ENCODE measurements at places on chromosomes 6 and 20.

DNA sequence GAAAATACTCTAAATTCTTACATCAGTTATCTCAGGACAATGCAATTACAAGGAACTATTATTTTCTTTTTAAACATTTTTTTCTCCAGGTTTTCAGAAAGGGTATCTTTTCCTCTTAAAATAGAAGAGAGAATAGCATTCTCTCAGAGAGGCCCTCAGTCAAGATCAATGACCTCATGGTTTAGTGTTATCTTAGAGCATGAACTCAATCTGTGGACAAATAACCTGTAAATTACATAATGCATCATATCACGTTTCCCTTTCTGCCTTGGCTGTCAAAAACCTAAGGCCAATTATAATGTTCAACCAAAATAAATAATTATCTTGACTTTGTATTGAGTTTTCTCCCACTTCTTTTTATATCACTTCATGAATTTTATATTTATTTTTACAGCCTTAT lies 202.2 kb downstream of the SLC24A3 start:
- no peak for DNase-seq

DNA sequence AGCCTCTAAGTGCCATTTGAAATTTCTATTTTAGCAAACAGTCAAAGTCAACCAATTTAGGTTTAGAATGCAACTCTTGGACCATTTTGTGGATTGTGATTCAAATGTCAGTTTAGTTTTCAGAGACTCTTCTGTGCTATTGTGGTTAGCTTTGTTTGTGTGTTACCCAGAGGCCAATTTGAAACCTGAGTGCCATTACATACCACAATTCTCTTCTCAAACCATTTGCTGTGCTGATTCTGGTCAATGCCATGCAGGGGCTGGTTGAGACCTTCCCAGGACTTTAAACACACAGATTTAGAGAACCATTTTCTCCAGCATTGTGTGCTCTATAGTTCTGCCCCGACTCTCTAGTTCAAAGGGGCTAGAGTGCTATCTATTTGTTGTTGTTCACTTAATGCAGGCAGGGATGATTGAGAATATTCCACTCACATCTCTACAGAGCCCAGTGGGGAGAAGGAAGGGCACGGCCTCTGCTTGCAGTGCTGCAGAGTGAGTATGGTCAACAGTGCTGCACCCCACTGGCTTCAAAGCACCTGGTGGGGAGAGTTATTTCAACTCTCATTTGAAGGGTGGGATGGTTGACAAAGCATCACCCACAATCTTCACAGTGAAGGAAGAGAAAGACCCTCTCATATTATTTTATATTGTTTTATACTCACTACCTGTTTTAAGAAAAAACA lies 738.2 kb downstream of the COL12A1 start:
- no peak for DNase-seq

GRCh38 chr6:33183071-33183683 lies 9.1 kb downstream of the COL11A2 start:
- DNase-seq = no peak

- no peak for DNase-seq
Observed at GRCh38 chr20:1706079-1706478, 48.5 kb upstream of the SIRPG start.

DNA sequence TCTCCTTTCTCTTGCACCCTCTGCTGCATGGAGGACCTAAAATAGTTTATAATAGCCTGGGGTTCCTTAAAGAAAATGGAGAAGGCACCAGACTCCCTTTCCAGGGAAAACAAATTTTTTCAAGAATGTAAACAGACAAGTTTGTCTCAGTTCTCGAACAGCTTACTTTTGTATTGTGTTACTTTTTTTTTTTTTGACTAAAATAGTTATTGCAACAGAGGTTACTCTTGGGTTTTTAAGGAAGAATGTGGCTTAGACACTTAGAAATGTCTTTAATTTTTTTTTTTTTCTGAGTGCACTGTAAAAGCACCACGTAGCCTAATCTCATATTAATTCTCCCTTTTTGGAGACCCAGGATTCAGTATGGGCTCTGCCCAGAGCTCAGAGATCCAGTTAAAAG lies 148.7 kb upstream of the CARMIL1 start:
- DNase-seq = no peak

GRCh38 chr6:121499666-121500065 lies 64.2 kb downstream of the GJA1 start:
- no peak for DNase-seq

DNA sequence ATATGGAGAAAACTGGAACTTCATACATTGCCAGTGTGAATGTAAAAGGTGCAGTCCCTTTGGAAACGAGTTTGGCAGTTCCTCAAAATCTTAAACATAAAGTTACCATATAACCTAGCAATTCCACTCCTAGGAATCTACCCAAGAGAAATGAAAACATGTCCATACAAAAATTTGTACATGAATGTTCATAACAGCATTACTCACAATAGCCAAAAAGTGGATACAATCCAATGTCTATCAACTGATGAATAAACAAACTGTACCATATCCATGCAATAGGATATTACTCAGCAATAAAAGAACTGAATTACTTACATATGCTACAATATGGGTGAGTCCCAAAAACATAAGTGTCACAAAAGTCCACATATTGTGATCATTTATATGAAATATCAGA lies 48.7 kb upstream of the ERVFRD-1 start:
- no peak for DNase-seq

GRCh38 chr20:1499528-1500420 lies 8.6 kb upstream of the SIRPB2 start:
- DNase-seq = no peak

DNA sequence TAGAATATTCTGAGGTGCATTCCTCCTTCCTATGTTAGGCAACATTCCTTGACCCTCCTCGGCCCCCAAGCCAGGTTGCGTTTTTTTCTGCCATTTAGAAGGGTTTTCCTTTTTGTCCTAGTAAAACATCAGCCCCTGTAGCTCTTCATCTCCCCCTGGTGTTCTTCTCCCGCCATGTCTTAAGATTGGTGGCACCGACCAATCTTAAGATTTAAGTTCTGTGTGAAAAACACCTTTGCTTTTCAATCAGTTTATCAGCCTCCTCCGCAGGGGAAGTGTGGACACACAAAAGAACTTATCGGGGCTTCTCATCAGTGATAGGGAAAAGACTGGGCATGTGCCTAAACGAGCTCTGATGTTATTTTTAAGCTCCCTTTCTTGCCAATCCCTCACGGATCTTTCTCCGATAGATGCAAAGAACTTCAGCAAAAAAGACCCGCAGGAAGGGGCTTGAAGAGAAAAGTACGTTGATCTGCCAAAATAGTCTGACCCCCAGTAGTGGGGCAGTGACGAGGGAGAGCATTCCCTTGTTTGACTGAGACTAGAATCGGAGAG lies 719 bp upstream of the EDN1 start:
- no peak for DNase-seq

GRCh38 chr20:33159713-33160112 lies 8.2 kb upstream of the BPIFA2 start:
- DNase-seq = no peak

DNA sequence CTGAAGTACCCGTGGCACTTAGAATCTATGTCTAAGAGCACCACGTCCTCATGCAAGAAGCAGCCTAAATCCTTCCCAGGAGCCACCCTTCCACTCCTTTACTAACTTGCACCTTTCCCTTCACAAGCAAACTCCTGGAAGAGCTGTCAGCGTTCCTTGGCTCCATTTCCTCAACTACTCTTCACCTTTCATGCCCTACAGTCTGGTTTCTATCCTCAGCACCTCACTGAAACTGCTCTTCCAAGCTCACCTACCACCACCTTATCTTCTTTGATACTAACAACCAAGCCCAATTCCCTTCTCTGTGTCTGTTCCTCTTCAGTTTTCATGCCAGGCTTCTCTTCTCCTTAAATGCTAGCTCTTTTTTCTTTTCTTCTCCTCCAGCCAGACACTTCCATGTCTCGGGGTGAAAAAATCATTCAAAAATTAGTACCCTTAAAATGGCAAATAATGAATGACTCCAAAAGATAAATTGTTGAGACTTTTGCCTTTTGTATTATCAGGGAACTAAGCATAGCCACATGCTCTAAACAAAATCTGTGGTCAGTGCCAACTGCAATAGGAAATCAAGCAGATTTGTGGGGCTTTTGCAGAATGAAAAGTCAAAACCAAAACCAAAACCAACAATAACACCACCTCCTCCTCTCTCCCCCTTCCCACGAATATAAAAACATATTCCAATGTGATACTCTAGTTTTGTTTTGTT lies 149.6 kb upstream of the KCNK16 start:
- no peak for DNase-seq

DNA sequence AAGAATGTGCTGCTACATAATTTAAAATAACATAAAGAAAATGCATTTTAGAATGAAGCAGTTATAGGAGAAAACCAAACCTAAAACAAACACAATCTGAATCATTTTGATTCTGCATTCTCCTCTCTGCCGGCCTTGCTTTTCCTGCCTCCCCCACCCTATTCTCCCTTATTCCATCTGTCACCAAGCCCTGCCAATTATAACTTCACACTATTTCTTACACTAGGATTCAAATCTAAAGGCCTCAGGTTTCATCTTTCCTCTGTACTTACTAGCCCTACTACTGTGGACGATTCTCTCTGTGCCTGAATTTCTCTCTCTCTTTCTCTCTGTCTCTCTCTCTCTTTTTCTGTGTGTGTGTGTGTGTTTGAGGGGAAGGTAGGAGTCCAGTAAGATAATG lies 18.7 kb upstream of the PRIM2 start:
- DNase-seq = no peak

GRCh38 chr6:14783594-14783993 lies 462.3 kb upstream of the JARID2 start:
- DNase-seq = no peak

GRCh38 chr20:19427913-19428312 lies 215.5 kb downstream of the SLC24A3 start:
- DNase-seq = no peak

DNA sequence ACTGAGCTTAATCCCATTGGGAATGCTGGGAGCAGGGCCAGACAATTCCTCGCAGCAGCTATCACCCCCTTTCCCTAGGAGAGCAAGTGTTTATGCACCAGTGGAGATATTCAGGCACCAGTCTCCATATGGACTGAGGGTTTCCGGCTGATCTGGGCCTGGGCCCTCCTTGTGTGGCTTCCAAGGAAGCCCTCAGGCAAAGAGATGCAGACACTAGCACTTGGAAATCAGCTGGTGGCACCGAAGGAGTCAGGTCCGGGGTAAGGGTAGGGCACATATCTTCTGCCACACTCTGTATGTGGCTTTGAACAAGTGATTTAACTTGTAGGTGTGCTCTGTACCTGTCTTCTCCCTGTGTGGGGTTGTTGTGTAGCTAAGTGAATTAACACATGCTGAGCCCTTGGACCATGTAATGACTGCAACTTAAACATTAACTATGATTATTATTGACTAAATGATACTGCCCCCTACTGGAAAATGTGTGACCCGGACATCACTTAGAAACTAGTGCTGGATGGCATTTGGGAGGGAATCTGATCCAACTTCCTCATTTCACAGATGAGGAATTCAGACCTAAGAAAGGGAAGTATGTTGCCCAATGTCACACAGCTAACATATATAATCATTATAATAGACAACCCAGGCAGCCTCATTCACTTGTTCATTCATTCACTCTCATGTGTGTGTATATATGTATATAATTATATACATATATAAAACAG lies 19.3 kb upstream of the WFDC2 start:
- no peak for DNase-seq

DNA sequence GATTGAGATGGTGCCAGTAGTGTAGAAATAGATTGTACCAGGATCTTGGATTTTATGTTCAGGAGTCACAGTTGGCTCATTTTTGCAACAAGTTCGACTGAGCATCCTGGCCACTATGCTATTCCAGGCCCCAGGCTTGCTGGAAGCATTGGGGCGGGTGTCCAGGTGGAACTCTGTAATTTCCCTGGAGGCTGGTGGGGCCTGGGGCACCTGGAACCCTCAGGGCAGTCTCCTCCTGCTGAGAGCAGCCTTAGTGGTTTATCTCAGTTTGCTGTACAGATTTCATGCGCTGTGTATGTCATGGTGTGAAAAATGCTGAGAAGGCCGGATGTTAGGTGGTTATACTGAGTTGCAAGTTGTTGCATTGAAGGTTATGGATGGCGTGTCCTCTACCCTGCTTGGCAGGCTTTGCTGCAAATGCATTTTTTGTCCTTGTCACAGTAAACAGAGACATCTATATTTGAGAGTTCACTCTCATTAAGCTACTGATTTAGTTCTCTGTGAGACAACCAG lies 135.1 kb upstream of the MYLIP start:
- DNase-seq = no peak

GRCh38 chr6:105974986-105975385 lies 111.2 kb upstream of the PRDM1 start:
- DNase-seq = no peak

DNA sequence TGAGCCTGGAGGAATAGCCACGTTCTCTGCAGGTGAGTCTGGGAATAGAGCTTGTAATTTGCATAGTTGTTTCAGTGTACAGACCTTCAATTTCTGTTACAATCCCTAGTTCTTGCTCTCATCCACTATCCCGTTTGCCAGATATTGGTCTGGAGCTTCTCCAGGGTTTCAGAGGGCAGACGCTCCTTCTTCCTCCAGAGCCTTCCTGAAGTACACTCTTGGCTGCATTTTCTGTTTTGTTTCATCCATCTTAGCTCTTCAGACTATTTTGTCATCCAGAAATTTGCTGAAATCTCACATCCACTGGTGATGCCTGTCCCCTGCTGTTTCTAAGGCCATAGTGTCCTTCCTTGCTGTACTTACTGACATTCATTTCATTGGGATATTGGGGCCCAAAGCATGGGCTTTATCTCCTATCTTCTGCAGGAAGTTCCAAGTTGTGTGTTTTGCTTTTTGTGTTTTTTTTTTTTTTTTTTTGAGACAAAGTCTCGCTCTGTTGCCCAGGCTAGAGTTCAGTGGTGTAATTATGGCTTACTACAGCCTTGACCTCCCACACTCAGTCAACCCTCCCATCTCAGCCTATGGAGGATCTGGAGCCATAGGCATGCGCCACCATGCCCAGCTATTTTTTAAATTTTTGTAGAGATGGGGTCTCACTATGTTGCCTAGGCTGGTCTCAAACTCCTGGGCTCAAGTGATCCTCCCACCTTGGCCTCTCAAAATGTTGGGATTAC lies 18.7 kb downstream of the CDS2 start:
- no peak for DNase-seq

- no peak for DNase-seq
Observed at GRCh38 chr6:2102316-2102883, 143.0 kb downstream of the GMDS start.

GRCh38 chr6:131430531-131430930 lies 142.5 kb upstream of the ARG1 start:
- DNase-seq = no peak

GRCh38 chr6:111263837-111264236 lies 176.5 kb downstream of the SLC16A10 start:
- DNase-seq = no peak

GRCh38 chr6:14785493-14785790 lies 460.4 kb upstream of the JARID2 start:
- DNase-seq = no peak
